Kasumi-1 (cell line): ENCODE measurements at places on chromosomes 3 and 15.
A peak's percentile ranks its signal among the peaks of the same experiment; 100 is the strongest.

DNA sequence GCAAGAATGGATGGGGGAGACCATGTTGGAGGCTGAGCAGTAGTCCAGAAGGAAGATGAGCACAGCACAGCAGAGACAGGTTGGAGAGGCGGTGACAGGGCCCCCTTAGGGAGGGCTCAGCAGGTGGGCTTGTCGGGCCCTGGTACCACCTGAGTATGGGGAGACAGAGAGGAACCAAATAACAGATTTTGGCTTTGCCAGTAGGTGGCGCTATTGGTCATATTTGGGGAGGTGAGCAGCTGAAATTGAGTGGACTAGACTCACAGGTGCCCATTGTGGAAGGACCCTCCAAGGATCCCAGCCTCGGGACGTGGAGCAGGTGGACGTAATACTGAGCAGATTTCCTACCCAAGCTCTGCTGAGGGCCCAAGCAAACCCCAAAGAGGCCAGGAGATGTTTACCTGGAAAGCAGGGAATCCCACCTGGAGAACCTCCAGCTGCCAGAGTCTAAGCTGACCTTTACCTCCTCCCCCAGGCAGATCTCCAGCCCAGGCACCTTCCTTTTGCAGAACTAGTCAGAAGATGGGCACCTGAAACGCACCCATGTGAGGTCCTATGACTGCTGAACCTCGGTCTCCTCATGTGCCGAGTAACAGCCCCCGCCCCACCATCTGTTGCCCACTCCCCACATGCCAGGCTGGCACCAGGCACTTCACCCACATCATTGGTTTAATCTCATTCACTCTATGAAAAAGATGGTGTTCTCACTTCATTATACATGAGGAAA lies 24.6 kb upstream of the CORO2B start:
- DNase-seq = peak; percentile 39

DNA sequence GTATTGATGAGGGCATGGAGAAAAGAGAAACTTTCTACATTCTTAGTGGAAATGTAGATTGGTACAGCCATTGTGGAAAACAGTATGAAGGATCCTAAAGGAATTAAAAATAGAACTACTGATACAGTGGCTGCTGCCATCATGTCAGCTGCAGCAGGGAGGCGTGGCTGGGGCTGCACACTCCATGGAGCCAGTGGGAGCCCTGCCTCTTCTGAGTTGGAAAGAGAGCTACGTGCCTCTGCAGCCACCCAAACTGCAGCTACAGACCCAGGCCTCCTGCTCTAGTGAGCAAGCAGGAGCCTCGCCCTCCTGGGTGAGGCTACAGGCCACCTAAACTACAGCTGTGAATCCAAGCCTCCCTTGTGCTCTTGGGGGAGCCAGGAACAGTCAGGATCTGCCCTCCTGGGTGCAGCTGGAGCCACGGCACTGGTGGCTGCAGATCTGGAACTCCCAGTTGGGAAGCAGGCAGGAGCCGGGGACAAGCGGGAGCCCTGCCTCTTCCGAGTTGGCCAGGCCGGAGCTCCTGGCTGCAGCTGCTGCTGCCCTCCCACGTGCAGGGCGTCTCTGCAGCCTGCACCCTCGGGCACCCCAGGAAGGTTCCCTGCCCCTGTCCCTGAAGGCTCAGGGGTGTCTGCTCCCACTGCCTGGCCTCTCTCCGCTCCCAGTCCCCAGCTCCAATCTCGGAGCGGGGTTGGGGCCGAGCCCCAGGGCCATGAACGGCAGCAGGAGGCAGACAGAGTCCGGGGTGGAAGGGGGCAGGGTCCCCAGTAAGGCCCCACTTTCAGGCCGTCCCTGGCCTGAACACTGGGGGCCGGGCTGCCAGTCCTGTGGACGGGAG lies 64.5 kb downstream of the THBS1 start:
- DNase-seq = no peak

DNA sequence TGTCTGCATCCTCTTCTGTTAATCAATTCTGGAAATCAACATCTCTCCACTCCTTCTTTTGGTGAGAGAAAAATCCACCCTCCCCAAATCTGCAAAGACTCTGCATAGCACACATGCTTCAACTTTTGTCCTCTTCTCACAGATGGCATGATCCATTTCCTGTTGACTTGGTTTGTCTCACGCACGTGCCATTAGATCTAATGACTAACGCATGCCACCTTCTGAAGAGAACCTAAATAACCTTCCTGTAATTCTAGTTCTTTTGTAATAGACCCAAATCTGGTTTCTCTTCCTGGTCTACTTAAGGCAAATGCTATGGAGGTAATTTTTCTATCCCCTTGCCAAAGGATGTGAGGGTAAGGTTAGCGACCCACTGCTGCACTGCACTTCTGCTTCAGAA lies 51.0 kb upstream of the ATOSA start:
- no peak for DNase-seq

DNA sequence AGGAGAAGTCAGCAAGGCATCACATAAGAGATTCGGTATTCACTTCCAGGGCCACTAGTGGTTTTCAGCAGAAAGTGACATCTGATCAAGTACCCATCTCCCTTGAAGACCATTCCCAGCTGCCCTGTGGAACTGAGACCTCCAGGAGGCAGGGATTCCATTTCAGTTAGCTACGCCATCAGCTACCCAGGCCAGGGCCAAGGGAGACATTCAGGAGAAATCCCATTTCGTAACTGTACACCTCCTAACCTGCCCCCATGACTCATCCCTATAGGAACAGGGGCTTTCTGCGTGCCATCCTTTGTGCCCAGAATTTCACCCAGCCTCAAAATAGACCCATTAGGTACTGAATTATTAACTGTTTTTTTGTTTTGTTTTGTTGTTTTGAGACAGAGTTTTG lies 24.7 kb downstream of the SPATA12 start:
- no peak for DNase-seq

- no peak for DNase-seq
Observed at GRCh38 chr15:58109419-58109818, 28.8 kb upstream of the AQP9 start.

DNA sequence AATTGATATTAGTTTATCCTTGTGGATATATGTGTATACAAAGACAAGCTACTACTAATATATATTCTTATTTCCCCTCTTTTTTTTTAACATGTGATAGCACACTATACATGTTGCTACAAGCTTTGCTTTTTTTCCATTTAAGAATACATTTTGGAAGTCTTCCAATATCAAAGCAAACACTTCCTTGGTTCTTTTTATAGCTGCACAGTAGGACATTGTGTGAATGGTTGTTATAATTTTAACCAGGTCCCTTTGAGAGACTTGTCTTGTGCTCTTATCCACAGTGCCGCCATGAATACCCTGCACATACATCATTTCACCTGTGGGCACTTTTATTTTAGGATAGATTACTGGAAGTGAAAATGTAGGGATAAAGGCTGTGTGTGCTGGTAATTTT lies 88.7 kb downstream of the CACNA2D3 start:
- DNase-seq = no peak

DNA sequence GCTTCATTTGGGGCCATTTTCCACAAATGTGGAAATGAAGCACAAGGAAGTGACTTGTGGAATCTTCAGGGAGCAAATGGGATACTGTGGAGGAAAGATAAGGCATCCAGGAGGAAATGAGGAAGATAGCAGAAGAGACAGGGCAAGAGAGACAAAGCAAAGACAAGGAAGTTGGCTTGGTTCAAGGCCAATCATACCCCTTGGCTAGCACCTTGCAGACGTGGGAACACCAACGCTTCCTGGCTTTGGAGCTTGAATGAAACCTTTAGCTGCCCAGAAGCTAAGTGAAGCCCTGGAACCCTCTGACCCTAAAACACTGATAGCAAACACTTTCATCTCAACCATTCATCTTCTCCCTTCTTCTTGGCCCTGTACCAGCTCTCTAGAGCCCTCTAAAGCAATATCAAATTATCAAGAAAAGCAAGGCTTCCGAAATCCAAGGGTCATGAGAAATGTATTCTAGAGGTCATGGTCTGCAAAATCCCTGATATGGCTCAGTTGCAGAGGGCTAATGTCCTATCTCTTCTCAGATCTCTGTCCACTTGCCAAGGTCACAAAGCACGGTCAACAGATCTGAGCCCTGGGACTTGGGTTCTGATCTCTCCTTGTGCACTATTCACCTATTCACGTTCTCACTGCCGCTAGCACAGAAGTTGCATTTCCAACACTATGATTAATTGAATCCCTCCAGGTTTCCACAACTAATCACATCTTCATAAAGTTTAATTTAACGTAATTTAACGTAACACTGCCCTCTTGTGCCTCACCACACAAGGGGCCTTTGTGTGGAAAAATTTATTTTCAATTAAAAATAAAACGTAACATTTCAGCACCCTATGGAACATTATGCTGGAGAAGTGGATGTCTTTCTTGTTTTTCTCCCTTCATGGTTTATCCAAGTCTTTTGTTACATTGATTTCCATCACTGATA lies 557.6 kb upstream of the ADAMTS9 start:
- no peak for DNase-seq

DNA sequence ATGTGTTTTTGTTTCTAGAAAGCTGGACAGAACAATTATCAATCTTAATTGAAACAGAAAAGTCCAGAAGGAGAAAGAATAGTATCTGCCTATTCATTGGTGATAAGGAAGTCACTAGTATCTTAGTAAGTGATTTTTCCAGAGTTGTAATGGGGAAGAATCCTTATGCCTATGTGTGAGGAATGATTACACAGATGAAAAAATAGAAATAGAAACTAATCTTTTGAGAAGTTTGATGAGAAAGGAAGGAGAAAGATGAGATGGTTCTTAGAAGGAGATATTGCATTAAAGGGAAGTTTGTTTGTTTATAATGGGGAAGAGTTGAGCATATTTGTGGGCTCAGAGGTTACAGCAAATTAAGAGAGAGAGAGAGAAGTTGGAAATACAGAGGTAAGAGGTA lies 42.7 kb upstream of the CBLB start:
- DNase-seq = no peak

DNA sequence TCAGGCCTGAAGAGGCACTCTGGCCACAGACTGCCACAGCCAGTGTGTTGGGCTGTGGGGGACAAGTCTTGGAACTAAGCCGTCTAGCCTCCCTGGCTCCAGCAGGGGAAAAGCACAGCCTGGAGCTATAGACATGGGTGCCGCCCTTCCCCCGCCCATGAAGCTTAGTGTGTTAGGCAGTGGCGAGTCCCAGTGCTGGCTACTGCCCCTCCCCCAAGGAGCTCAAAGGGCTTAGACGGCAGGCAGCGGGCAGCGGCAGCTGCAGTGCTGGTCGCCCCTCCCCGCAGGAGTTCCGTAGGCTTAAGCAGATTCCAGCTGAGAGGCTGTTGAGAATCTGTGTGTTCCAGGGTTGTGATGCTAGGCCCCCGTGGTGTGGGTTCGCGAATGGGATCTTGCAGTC lies 135.8 kb upstream of the RORA start:
- DNase-seq = no peak

DNA sequence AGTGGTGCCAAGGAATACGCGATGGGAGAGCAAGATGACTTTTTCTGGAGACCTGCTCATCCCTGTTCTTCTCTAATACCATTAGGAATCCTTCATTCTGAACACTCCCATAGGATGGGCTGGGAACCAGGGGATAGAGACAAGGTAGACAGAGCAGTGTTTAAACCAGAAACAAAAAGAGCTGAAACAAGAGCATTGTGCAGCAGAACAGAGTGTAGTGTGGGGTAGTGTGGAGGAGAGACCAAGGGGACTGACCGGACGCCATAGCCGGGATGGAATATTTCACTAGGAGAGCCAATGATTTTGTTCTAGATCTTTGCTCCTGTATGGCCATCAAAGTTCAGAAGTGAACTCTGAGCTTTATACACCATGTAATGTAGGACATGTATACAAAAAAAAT lies 15.6 kb downstream of the HCLS1 start:
- DNase-seq = no peak

DNA sequence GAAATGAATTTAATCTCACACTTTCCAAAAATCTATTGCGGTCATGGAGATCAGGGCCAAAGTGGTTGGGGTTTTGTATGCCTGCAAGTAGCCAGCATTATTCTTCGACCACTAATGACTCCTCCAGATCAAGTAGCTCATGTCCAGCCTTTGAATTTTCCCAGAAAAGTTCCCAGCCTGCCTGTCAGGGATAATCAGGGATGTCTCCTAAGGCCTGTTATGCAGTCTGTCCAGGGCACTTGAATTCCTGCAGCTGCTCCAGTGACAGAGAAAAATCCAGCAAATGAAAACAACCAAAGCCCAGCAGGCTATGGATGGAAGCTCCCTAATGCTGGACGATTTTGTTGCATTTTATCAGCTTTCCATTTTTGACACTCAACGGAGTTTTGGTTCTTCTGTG lies 215.4 kb downstream of the ADAMTSL3 start:
- no peak for DNase-seq

- DNase-seq = no peak
Observed at GRCh38 chr3:53585049-53585448, 90.6 kb downstream of the CACNA1D start.

GRCh38 chr3:8542190-8543135 lies 40.8 kb downstream of the LMCD1 start:
- no peak for DNase-seq

GRCh38 chr15:72058585-72058984 lies 59.4 kb downstream of the MYO9A start:
- DNase-seq = no peak

DNA sequence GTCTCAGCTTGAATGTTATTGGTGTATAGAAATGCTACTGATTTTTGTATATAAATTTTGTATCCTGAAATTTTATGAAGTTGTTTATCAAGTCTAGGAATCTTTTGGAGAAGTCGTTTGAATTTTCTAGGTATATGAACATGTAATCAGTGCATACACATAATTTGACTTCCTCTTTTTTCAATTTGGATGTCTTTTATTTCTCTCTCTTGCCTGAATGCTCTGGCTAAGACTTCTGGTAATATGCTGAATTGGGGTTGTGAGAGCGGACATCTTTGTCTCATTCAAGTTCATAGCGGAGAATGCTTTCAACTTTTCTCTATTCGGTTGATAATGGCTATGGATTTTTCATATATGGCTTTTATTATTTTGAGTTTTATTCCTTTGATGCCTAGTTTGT lies 100.9 kb upstream of the MCTP2 start:
- DNase-seq = no peak

GRCh38 chr15:40595773-40596172 lies 1.7 kb downstream of the KNL1 start:
- no peak for DNase-seq

DNA sequence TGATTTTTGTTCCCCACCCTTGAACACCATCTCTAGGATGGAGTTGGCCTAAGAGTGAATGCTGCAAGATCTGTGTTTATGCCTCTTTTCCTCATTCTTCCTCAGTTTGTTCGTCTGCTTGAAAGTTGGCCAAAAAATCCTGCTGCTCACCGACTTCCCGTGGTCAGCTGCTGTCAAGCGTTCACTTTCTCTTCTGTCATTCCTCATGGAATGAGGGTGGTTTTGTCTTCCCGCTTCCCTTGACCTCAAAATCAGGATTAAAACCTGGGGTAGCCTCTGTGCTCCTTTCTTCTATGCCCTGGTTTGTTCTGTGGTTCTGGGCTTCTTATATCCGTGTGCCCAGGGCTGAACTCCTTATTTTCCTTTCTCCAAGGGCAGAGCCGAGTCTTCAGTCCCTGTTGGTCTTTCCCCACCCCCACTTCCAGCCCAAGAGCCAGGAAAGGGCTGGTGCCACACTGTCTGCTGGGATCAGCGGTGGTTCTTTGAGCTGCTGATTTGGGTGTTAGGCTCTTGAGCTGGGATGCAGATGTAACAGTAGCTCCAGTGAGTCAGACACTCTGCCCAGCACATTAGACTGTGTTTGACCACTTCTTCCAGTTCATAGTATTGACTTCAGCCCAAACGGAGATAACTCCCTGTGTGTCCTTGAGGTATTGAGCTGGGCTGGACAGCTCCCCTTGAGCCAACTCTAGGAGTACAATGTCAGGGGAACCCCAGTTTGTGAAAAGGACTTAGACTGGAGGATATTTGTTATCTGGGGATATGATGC lies 2.3 kb downstream of the SERF2 start:
- DNase-seq = no peak

GRCh38 chr15:67091071-67091979 lies 25.9 kb downstream of the SMAD3 start:
- DNase-seq = no peak

- DNase-seq = no peak
Observed at GRCh38 chr3:146161663-146162002, 649 bp upstream of the PLOD2 start.
